ENCODE measurements at places on chromosomes 1 and 21. TPM values are rescaled to one million over a fixed set of nuclear protein-coding genes. Genes with fewer than 3 reads are reported as not detected.

- H3K36me3 ChIP-seq: no peaks in the 10 kb centered on the region
- H3K27ac ChIP-seq: no peak overlapping the region
- no peak overlapping the region for H3K4me3 ChIP-seq
Observed at GRCh38 chr1:165112260-165112659, 244.3 kb downstream of the LMX1A start.

The CELSR2 gene
- 2.6 TPM for total RNA-seq

DNA sequence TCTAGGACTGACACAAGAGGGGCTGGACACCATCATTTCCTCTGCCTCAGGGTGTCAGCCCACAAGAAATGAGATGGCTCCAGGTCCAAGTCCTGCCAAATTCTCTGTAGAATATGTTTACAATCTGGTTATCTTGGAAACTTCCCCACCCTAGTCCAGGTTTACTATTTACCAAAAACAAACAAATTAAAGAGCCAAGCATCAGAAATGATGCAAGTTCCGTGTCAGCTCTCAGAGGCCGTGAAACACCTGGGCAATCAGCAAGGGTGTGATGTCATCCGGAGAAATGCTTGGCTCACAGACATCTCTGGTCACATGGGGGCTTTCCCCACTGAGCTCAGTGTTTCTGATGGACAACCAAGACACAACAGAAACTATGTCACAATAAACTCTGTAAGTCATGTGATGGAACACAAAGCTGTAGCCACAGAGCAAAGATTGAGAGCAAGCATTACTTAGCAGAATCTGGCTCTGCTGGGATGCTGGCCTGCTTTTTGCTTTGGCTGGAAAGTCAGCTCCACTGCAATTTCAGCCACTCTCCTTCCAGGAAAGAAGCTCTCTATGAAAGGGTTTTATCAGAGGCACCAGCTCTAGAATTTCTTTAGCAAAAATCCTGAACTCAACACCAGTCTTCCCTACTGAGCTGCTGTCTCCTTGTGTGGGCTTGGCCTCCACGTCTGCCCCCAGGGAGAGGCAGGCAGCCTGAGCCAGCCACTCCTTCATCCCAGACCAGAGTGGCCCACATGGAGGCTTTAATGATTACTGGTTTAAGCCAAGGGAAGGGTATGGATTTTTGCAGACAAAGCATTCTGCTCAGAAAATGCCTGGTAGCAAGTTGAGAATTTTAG lies 55.9 kb downstream of the NENF start:
- H3K27me3 ChIP-seq: no peaks in the 10 kb centered on the region
- DNase-seq: peak; percentile 72
- H3K4me1 ChIP-seq: peaks cover 38% of the 10 kb centered on the region
- peak overlapping the region; percentile 2 for H3K27ac ChIP-seq

- H3K4me3 ChIP-seq: no peak overlapping the region
- no peaks in the 10 kb centered on the region for H3K27me3 ChIP-seq
- no peak for DNase-seq
- no peaks in the 10 kb centered on the region for H3K4me1 ChIP-seq
- no peak overlapping the region for H3K27ac ChIP-seq
- H3K36me3 ChIP-seq: no peaks in the 10 kb centered on the region
Observed at GRCh38 chr21:44329971-44330681, 9.1 kb downstream of the CFAP410 start.

DNA sequence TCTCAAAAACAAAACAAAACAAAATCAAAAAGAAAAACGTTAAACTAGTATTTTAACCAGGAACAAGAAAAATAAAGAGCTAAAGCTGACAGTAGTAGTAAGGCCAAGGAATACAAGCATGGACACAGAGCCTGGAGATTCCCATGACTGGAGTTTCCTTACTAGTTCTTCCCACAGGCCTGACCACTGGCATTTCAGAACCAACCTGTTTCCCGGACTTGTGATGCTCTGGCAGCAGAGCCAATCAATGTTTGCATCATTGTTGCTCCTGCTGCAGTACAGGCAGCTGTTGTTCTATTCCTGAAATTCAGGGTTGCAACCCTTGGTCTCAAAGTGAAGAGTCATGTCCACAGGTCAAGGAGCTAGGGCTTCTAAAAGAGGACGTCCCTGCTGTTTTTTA lies 111.3 kb upstream of the WARS2 start:
- H3K36me3 ChIP-seq: no peaks in the 10 kb centered on the region
- H3K27me3 ChIP-seq: no peaks in the 10 kb centered on the region
- H3K4me3 ChIP-seq: no peak overlapping the region
- H3K27ac ChIP-seq: no peak overlapping the region
- 0 out of 2 replicates have a peak, but pooled peaks cover 2% of the 10 kb centered on the region for H3K4me1 ChIP-seq

DNA sequence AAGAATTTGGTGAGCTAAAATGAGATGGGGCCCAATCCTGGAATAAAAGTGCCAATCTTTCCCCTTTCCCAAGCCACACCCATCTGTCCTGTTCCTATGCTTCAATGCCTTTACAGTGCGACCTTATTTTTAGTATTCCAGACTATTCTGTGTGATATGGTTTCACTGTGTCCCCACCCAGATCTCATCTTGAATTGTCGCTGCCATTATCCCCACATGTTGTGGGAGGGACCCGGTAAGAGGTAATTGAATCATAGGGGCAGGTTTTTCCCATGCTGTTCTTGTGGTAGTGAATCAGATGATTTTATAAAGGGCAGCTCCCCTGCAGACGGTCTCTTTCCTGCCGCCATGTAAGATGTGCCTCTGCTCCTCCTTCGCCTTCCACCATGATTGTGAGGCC lies 129.3 kb upstream of the KIF26B start:
- H3K4me1 ChIP-seq: no peaks in the 10 kb centered on the region
- no peaks in the 10 kb centered on the region for H3K27me3 ChIP-seq
- H3K36me3 ChIP-seq: no peaks in the 10 kb centered on the region
- DNase-seq: no peak

DNA sequence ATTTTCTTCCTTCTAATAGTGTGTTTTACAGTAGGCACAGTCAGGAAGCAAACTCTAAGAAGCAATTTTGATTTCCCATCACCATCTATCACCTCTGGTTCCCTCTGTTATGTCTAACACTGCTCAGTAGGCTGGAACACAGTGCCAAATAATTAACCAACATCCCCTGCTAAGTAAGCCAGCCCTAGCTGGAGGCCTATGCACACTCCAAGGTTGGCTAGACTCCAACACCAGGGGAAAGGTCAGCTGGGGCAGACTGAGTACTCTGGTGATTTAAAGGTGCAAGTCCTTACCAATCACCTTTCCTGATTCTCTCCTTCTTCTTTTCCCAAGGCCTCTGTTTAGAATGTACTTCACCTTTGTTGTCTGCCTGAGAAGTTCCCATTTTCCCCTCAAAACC lies 46.5 kb upstream of the BEND5 start:
- no peaks in the 10 kb centered on the region for H3K4me1 ChIP-seq
- H3K36me3 ChIP-seq: no peaks in the 10 kb centered on the region
- H3K27me3 ChIP-seq: no peaks in the 10 kb centered on the region

GRCh38 chr1:81670286-81670685 lies 130.4 kb upstream of the ADGRL2 start:
- peak; percentile 13 for DNase-seq
- no peak overlapping the region for H3K27ac ChIP-seq
- no peaks in the 10 kb centered on the region for H3K36me3 ChIP-seq
- H3K27me3 ChIP-seq: no peaks in the 10 kb centered on the region
- H3K4me3 ChIP-seq: no peak overlapping the region

The KIRREL1 gene
- 26.4 TPM for total RNA-seq

- H3K4me3 ChIP-seq: no peak overlapping the region
- H3K36me3 ChIP-seq: no peaks in the 10 kb centered on the region
- DNase-seq: peak; percentile 64
- no peaks in the 10 kb centered on the region for H3K4me1 ChIP-seq
- H3K27ac ChIP-seq: no peak overlapping the region
- no peaks in the 10 kb centered on the region for H3K27me3 ChIP-seq
Observed at GRCh38 chr1:64686828-64687724, 57.8 kb upstream of the RAVER2 start.

DNA sequence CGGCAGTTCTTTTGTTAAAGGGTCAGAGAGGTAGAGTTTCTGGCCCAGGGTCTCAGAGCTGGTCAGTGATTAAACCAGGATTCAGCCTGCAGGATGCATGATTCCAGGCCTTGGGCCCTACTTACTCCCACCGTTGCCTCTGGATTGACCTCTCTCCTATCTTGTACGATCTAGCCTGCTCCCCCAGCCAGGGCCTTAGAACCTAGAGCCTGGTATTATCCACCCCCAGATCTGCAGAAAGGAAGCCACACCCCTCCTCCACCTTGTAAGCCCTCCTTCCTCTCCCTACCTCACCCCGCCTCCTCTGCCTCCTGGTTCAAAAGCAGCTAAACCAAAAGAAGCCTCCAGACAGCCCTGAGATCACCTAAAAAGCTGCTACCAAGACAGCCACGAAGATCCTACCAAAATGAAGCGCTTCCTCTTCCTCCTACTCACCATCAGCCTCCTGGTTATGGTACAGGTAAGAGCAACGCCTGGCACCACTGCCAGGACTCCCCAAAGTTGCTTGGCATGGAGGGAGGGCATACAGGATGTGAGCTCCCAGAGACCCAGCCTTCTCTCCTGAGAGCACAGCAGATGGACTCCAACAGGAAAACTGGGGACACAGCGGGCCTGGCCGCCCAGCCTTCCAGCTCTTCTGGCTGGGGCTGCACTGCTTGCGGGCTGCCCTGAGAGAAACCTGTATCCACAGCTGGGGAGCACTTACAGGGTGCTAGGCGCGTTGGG lies at the start of gene CD52:
Gene CD52 (plus strand): TSS at position 347 of the 726 bp plus-strand sequence. CDS start 60 bp downstream, at position 407.
- peaks cover 35% of the 10 kb centered on the region for H3K27me3 ChIP-seq
- no peak within 1 kb of the TSS for H3K4me3 ChIP-seq
- no peak for DNase-seq
- H3K4me1 ChIP-seq: no peaks in the 10 kb centered on the region

DNA sequence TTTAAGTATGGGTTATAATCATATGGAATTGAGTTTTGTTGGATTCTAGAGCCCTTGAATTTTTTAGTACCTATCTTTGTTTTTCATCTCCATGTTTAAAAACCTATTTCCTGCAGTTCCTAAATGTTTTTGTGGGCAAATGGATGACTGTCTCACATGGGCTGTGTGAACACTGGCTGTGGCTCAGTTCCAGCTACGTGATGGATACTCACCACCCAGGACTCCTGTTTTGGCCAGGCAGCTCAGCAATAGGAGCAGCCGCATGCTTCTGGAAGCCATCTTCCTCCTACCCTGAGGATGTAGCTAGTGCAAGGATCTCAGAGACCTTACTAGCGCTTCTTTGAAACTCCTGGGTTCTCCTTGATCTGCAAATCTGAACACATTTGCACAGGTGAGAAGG lies 2.8 kb downstream of the REG4 start:
- DNase-seq: no peak
- H3K4me1 ChIP-seq: 0 out of 2 replicates have a peak, but pooled peaks cover 3% of the 10 kb centered on the region
- H3K27me3 ChIP-seq: no peaks in the 10 kb centered on the region
- no peaks in the 10 kb centered on the region for H3K36me3 ChIP-seq
- H3K27ac ChIP-seq: no peak overlapping the region

- H3K36me3 ChIP-seq: no peaks in the 10 kb centered on the region
- no peak overlapping the region for H3K4me3 ChIP-seq
- no peaks in the 10 kb centered on the region for H3K27me3 ChIP-seq
- no peak overlapping the region for H3K27ac ChIP-seq
- no peaks in the 10 kb centered on the region for H3K4me1 ChIP-seq
Observed at GRCh38 chr1:173414136-173414535, 63.0 kb upstream of the PRDX6 start.

The FALEC gene
- total RNA-seq: 0.28 TPM

DNA sequence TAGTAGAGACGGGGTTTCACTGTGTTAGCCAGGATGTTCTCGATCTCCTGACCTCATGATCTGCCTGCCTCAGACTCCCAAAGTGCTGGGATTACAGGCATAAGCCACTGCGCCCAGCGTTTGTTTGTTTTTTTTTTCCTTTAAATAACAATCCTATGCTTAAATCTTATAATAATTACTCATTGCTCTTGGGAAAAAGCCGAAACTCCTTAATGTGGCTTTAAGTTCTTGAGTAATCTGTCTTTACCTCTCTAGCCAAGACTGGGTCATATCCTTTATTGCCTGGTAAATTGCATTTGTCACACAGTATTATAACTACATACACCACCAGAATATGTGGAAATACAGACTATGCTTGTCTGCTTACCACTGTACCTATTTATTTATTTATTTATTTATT lies 97.1 kb downstream of the MACF1 start:
- no peak overlapping the region for H3K4me3 ChIP-seq
- H3K4me1 ChIP-seq: no peaks in the 10 kb centered on the region

DNA sequence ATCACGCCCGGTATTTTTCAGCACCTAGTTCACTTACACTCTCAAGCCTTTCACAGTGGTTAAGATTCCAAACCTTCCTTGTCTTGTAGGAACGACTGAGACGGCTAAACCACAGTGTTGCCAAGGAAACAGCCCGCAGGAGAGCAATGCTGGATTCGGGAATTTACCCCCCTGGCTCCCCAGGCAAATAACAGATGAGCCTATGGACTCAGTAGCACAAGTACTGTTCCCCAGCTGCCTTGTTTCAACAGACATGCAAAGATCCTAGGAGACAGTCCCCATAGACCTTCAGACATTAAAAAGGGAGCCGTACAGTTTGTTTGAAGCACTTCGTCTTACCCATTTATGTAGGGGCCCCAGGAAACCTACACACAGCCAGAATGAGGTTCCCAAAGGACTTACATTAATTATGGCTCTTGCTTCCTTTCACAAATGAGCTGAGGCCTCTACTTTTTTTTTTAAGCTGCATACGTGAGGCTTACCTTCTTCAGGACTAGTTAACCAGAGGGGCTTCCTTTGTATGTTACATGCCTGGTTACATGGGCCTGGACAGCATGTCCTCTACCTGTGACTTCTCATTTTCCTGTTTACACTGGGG lies 2.7 kb downstream of the SNAPIN start:
- peaks cover 53% of the 10 kb centered on the region for H3K36me3 ChIP-seq
- H3K4me1 ChIP-seq: no peaks in the 10 kb centered on the region
- no peak for DNase-seq
- H3K27ac ChIP-seq: no peak overlapping the region
- no peaks in the 10 kb centered on the region for H3K27me3 ChIP-seq

The CD48 gene
- not detected for total RNA-seq

DNA sequence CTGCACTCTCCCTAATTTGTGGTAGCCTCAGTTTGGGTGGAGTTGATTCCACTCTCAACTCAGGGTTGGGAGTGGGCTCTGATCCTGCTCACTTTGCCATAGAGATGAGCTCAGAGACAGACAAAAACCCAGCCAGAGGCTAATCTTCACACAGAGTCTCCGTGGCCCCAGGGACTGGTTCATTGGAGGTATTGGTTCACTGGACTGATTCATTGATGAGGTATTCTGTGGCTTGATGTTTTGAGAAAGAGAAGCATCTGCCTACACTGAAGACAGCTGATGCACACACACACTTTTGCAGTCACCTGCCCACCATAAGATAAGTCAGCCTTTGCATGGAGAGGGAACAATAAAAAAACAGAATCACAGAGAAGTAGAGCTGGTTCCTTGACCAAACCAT lies 183.8 kb downstream of the AJAP1 start:
- no peaks in the 10 kb centered on the region for H3K36me3 ChIP-seq
- DNase-seq: no peak
- no peaks in the 10 kb centered on the region for H3K27me3 ChIP-seq
- H3K4me1 ChIP-seq: no peaks in the 10 kb centered on the region
- H3K27ac ChIP-seq: no peak overlapping the region

DNA sequence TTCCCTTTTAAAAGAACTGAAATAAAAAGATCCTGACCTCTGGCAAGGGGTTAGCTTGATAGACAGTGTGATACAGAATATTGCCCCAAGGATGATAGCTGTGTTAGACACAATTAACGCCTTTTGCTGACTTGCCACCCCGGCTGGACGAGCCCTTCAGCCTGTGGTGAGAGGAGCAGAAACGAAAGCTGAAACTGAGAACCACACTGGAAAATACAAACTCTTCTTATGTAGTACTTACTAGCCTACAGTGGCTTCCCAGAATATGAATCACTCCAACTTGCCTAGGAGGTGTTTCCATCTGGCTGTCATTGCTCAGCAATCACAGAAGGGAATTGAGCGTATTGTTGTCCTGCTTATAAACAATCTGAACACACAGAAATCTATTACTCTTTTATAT lies 22.9 kb downstream of the SAMSN1 start:
- no peak overlapping the region for H3K27ac ChIP-seq
- DNase-seq: no peak
- H3K4me1 ChIP-seq: no peaks in the 10 kb centered on the region
- no peak overlapping the region for H3K4me3 ChIP-seq
- H3K27me3 ChIP-seq: no peaks in the 10 kb centered on the region

The PLA2G4A gene
- not detected for total RNA-seq
